ENCODE measurements at places on chromosomes 3 and 15.
A peak's percentile ranks its signal among the peaks of the same experiment; 100 is the strongest.

GRCh38 chr15:63858881-63859280, 25.1 kb upstream of the HERC1 start:
- H3K4me3 ChIP-seq = no peak overlapping the region
- H3K4me1 ChIP-seq = peaks cover 17% of the 10 kb centered on the region
- no peaks in the 10 kb centered on the region for H3K36me3 ChIP-seq
- no peak overlapping the region for H3K27ac ChIP-seq
- H3K27me3 ChIP-seq = no peaks in the 10 kb centered on the region
- no peak for DNase-seq

GRCh38 chr3:194140520-194141414, 4.8 kb downstream of the HES1 start:
- no peak overlapping the region for H3K27ac ChIP-seq
- peak overlapping the region; percentile 41 for H3K4me3 ChIP-seq
- peaks cover 55% of the 10 kb centered on the region for H3K4me1 ChIP-seq
- H3K36me3 ChIP-seq = peaks cover 26% of the 10 kb centered on the region
- DNase-seq = peak; percentile 54

DNA sequence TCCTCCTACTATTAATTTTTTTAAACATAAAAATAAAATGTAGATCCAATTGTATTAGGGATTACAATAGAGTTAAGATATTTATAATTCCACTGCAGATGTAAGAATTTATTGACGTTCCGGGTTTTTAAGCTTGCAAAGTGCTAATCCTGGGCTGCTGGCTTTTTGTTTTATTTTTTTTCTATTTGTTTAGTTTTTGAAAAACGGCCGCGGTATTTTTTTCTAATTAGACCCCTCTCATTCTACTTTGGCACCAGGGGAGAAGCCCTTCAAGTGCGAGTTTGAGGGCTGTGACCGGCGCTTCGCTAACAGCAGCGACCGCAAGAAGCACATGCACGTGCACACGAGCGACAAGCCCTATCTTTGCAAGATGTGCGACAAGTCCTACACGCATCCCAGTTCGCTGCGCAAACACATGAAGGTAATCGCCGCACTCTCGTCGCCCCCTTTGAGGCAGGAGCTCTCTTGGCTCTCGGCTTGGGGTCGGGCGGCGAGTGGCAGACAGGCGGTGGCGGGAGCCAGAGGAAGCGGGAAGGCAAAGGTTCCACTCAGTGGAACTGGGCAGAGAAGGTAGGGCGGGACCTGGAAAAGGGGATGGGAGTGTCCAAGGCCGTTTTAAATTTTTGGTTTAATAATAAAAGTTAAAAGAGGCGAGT, 3.2 kb downstream of the ZIC1 start:
- no peak overlapping the region for H3K4me3 ChIP-seq
- H3K27me3 ChIP-seq = peaks cover 71% of the 10 kb centered on the region
- no peak overlapping the region for H3K27ac ChIP-seq
- H3K36me3 ChIP-seq = peaks cover 36% of the 10 kb centered on the region
- H3K4me1 ChIP-seq = peaks cover 23% of the 10 kb centered on the region

- no peaks in the 10 kb centered on the region for H3K36me3 ChIP-seq
- H3K27ac ChIP-seq = no peak overlapping the region
- H3K4me1 ChIP-seq = no peaks in the 10 kb centered on the region
- H3K27me3 ChIP-seq = peaks cover 1% of the 10 kb centered on the region
- no peak for DNase-seq
Measured at GRCh38 chr15:69855258-69856000, 242.3 kb downstream of the TLE3 start.

- H3K27me3 ChIP-seq = peaks cover 3% of the 10 kb centered on the region
- no peak overlapping the region for H3K27ac ChIP-seq
- no peak for DNase-seq
- H3K4me1 ChIP-seq = no peaks in the 10 kb centered on the region
Measured at GRCh38 chr3:180284331-180285110, 247.8 kb upstream of the PEX5L start.

DNA sequence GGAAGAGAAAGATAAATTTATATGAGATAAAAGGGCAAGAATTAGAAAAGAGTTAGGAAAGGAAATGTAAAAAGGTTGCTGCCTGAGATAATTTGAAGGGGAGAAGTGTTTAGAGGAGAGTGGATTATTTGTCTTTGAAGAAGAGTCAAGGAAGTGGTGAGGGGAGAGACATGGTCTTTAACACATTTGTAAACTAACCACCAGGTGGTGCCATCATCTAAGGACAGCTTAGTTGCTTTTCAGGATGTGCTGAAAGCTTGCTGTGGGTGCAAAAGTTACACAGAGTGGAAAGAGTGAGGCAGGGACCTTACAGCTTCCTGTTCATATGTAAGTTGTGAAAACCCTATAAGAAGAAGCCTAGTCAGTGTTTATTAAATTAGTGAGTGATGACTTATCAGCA, 114.1 kb upstream of the DNAJC19 start:
- no peaks in the 10 kb centered on the region for H3K4me1 ChIP-seq
- DNase-seq = no peak
- H3K27ac ChIP-seq = no peak overlapping the region
- H3K27me3 ChIP-seq = no peaks in the 10 kb centered on the region
- H3K4me3 ChIP-seq = no peak overlapping the region
- no peaks in the 10 kb centered on the region for H3K36me3 ChIP-seq

DNA sequence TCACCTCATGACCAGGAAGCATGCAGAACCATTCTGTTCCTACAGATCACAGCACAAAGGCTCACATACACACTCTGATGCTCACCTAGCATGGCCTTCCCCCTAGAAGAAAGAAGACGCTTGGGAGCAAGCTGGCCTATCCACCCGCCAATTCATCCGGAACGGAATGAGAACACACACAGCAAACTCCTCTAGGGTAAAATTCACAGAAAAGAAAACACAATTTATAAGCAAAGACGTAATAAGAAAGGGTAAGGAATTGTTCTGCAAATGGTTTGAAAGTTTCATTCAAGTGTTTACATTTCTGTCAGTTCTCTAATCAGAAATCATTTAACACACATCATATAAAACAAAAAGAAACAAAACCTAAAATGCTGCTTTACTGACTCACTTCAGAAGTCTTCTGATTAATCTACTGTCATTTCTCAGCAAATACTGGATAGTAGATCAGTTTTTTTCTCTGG, 218.1 kb downstream of the OSBPL10 start:
- DNase-seq = no peak
- peaks cover 8% of the 10 kb centered on the region for H3K36me3 ChIP-seq
- no peaks in the 10 kb centered on the region for H3K27me3 ChIP-seq
- H3K27ac ChIP-seq = peak overlapping the region; percentile 17
- no peak overlapping the region for H3K4me3 ChIP-seq

DNA sequence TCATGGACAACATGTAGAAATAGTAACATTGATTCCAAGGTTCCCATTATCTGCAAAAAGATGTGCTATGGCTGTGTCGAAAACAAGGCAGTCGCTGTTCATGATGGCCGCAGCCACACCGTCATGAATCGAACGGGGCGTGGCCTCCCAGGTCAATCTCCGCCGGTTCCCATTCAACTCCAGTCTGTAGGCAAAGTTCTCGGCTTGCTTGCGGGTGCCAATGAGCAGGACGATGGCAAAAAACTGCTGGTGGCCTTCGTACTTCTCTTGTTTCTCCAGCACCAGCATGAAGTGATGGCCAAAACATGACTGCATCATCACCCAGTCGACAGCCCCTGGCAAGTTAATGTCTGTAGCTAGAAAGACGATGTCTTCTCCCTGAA, 20.8 kb downstream of the SIAH2 start:
- no peaks in the 10 kb centered on the region for H3K27me3 ChIP-seq
- peaks cover 44% of the 10 kb centered on the region for H3K36me3 ChIP-seq
- DNase-seq = no peak
- no peak overlapping the region for H3K4me3 ChIP-seq
- H3K4me1 ChIP-seq = peaks cover 86% of the 10 kb centered on the region

DNA sequence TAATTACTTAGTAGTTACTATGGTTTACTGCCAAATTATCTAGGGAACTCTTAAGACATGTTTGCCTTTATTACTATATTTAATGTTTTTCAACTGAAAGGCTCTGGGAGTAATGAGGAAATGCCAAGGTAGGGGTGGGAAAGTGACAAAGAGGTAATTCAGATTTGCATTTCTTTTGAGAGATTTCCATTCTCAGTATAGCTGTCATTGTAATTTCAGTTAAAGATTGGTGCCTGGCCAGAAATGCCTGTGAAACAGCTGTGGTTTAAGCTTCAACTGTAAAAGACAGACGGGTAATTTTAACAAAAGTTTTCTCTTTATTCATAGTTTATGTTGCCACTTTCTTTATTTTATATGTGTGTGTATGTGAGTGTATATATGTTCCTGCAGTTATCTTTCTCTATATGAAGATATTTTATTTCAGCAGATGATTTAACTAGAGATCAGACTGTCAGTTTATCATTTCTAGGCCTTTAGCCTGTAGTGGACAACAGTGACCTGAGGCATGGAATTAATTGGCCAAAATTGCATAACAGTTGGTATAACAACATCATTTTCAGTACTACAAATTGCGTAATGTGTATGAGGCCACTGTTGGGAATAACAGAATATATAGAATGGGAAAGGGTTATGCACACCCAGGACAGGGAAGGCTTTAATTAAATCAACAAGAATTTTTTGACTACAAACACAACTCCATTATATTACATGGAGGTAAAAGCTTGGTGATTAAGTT, 119.0 kb downstream of the BBX start:
- no peak overlapping the region for H3K4me3 ChIP-seq
- no peak overlapping the region for H3K27ac ChIP-seq
- H3K36me3 ChIP-seq = no peaks in the 10 kb centered on the region

- H3K4me1 ChIP-seq = peaks cover 34% of the 10 kb centered on the region
- peak overlapping the region; percentile 2 for H3K4me3 ChIP-seq
- peak overlapping the region; percentile 89 for H3K27ac ChIP-seq
- H3K36me3 ChIP-seq = peaks cover 32% of the 10 kb centered on the region
- H3K27me3 ChIP-seq = no peaks in the 10 kb centered on the region
- peak; percentile 80 for DNase-seq
Measured at GRCh38 chr3:122146466-122146865, 37.0 kb upstream of the CASR start.
